ENCODE measurements at places on chromosomes 2 and 18.
A peak's percentile ranks its signal among the peaks of the same experiment; 100 is the strongest.

DNA sequence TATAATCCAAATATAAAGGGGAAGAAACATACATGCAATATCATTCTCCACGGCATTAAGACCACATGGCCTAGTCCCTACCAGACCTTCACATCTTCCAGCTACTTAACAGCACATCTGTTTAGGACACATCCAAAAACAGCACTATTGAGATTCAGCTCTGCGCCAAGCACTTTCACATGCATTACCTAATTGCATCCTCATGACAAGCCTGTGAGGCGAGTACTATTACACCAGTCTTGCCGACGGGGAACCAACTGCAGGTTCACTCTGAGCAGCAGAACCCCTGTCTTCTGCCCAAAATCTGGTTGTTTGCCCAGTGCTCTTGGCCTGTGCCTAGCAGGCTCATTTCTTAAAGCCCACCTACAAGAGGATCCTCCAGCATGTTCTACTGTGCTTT lies 66.7 kb downstream of the AAK1 start:
- no peak for DNase-seq

- DNase-seq, result no peak
Measured at GRCh38 chr18:3409811-3410210, 40.2 kb upstream of the TGIF1 start.

DNA sequence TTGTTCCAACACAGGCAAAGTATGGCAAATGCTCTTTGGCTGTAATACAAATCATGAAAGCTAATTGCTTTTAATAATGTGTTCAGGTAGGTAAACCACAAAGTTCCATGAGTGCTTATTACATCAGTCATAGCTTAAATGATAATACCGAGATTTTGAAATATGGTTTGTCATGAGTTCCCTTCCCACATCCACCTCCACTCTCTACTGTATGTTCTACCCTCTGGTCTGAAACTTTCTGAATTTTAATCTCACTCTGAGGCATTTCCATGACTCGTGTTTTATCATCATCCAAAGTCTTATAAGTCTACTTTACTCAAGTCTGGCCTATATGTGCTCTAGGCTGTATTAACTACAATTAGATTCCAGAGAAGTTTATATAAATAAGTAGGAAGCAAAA lies 354.8 kb downstream of the AKAIN1 start:
- no peak for DNase-seq

DNA sequence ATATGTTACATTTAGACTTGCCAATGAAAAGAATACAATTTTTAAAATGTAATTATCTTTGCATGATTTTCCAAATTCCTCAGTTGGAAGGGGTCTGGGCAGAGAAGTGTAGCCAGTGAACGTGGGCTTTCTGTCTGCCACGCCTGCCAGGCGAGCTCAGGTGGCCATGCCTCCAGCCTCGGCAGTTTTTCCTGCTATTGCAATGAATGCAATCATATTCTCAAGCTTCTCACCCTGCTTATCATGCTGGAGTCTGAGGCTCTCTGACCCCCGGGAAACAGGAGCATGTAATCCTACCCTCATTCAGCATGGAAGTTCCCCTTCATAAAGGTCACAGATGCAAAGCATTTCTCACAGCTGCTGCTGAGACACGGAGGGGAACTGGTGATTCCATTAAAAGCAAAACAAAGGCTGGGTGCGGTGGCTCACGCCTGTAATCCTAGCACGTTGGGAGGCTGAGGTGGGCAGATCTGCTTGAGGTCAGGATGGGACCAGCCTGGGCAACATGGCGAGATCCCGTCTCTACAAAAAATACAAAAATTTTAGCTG lies 154.8 kb downstream of the MBP start:
- DNase-seq, result no peak

- DNase-seq, result peak; percentile 24
Measured at GRCh38 chr18:22378672-22379282, 38.9 kb downstream of the CTAGE1 start.

GRCh38 chr18:37055137-37055802 lies 226.3 kb downstream of the KIAA1328 start:
- no peak for DNase-seq

DNA sequence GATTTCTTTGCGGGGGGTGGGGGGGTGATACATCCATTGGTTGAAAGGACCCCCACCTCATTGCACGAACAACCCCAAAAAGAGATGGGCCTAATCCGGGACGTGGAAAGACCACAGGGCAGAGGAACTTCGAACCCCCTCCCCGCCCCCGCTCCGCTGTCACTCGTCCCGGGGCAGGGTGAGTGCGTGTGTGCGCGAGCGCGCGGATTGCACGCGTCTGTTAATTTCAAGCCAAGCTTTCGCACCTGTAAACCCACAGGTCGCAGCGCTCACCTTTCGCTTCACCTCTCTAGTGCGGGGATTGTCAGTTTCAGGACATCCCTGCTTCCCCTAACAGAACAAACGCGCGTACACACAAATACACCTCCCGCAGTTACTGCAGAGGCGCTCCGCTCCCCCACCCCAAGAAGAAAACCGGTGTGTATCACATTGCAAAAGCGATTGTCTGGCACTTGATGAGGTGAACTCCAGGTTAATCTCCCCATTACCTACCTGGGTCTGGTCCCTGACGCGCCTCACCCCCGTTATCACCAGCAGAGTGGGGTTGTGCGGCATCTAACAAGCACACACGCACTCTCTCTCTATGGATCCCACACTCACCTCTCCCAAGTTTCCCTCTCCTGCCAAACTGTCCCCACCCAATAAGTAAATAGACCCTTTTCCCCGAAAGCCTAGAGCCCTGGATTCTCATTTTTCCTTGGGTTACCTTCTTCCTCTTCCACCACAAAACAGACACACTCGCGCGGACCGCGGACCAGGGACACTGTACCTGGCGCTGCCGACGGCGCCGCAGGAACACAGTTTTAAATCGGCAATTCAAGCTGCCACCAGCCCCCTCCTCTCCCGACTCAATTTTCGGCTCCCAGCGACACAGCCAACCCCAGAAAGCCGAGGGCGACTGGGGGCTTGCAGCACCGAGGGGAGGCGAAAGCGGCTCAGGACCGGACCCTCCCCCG lies 1.0 kb downstream of the CYP26B1 start:
- DNase-seq, result no peak

DNA sequence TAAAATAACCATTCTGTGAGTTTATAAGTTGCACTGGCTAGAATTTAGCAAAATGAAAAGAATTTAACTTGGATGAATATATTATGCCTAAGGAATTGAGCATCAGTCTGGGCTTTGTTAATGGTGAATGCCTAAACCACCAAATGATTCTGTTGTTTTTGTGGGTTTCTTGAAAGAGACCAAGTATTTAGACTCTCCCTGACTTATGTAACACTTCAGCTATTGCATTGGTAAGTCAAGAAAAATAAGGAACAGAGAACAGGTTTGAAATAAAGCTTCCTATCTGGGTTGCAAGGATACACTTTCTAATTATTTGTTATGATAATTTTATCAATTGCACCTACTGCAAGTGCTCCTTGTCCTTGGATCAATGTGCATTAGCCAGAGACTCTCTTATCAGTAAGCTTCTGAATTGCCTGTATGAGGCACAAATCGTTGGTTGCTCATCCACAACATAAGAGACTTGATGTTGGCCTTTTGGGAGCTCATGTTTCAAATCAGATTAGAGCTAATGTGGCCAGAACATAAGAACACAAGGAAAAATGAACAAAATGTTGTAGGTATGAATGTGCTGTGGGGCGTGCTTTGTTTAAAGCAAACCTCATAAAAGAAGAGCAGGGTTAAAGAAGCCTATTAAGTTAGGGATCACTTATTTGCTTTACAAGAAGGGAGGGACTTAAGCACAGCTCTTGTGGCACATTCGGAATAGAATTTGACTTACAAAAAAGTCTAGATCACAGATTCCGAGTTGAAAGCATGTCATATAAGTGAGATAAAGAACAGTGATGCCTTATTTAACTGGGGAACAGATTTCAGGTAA lies 37.2 kb downstream of the PRKCE start:
- no peak for DNase-seq

DNA sequence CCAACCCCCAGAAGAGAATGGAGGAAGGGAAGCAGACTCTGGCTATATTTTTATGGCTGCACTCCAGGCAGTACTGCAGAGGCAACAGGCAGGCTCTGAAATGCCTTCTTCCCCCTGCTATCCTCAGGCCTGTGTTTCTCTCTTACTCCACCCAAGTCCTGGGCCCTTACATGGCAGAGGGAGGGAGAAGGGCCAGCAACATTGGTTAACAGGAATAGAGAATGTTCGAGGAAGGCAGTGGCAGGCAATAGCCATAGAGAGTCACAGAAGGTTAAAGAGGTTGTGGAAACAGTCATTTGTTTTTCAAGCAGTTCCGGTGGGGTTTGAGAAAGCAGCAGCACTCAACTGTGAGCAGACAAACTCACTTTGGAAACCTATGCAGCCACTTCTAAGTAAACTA lies 15.1 kb upstream of the DARS1 start:
- DNase-seq, result no peak

DNA sequence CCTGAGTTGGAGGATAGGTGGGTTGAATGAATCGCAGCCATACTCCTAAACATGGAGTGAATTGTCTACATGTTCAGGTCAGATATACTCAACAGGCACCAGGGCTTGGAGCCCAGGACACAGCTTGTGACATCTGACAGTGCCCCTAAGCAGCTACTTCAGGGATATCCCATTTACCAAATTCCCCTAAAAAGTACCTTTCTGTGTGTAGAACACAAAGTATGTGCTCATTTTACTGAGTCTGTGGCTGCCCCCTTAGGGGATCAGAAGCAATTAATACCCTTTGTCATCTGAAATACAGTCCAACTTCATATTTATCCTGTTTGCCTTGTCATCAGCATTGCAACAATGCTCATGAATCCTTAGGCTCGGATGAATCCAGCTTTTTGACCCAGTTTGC lies 20.8 kb downstream of the TNFRSF11A start:
- no peak for DNase-seq

DNA sequence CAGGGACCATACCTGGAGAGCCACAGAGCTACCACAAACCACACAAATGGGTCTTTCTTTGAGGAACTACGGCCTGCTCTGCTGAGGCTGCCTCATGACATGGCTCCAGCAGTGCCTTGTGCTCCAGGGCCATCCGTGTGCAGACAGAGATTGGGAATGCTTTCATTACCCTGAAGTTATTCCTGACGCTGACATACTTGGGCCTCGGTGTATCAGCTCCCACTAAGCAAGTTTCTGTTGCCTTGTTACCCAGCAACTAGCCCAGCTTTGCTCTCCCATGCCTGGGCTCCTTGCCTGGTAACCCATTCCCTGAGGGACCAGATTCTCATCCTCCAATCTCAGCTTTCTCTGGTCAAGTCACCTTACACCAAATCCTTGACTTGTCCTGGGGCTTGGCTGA lies 80.3 kb upstream of the FZD7 start:
- DNase-seq, result no peak

DNA sequence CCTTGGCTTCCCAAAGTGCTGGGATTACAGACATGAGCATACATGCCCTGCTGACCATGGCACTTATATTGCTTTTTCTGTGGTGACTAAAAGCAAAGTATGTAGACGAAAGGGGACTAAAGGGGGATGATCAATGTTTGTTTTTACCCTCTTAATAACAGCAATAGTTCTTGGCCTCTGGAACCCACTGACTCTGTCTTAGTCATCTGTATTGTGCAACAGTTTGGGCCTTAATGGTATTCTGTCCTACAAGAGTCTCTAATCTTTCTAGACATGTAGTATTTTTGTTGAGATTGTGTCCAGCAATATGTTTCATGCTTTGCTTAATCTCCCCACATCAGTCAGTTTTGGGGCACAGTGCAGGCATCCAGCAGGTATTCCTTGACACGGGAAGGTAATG lies 359.9 kb upstream of the FANCL start:
- no peak for DNase-seq
